Urothelium cell line (cell line): ENCODE measurements at places on chromosomes 7 and 10.

DNA sequence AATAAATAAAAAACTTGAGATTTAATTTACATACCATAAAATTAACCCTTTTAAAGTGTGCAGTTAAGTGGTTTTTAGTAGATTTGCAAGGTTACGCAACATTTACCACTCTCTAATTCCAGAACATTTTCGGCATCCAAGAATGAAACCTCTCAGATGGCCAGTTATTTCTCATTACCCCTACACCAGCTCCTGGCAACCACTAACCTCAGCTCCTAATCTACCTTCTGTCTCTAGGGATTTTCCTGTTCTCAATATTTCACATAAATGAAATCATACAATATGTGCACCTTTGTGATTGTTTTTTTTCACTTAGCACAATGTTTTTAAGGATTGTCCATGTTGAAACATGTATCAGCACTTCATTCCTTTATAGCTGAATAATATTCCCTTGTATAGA lies 45.1 kb downstream of the INPP5F start:
- no peak for DNase-seq

GRCh38 chr10:131739206-131739605 lies 161.6 kb upstream of the PPP2R2D start:
- DNase-seq: no peak

DNA sequence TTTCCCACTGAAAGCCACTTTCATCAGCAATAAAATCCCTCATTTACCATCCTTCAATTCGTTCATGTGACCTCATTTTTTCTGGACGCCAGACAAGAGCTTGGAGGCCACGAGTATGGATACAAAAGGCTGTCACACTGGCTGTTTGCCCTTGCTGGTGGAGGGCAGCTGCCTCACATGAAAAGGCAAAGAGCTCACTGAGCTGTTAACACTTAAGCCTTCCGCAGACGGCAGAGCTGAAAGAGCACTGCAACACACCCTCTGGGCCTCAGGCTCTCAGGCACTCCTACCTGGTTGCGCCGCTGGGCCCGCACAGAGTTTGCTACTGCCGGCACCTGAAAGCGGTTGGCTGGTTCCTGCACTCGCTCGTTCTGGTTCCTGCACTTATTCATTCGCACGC lies 193.5 kb downstream of the CFTR start:
- no peak for DNase-seq

DNA sequence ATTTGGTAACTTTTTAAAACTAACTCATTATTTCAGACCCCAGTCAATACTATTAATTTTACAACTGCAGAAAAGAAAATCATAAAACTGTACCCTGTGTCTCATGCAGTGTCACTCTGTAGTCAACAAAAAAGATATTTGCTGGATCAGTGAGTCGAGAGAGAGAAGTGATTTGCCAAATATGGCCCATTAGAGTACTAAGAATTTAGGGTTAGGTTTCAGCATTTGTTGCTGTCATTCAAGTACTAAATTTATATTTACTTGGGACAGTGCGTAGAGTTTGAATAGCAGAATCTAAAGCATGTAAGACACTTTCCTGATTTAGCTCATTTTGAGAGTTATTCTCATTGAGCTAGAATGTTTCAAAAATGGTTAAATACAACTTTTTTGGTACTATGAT lies 38.9 kb downstream of the CACNA2D1 start:
- no peak for DNase-seq

DNA sequence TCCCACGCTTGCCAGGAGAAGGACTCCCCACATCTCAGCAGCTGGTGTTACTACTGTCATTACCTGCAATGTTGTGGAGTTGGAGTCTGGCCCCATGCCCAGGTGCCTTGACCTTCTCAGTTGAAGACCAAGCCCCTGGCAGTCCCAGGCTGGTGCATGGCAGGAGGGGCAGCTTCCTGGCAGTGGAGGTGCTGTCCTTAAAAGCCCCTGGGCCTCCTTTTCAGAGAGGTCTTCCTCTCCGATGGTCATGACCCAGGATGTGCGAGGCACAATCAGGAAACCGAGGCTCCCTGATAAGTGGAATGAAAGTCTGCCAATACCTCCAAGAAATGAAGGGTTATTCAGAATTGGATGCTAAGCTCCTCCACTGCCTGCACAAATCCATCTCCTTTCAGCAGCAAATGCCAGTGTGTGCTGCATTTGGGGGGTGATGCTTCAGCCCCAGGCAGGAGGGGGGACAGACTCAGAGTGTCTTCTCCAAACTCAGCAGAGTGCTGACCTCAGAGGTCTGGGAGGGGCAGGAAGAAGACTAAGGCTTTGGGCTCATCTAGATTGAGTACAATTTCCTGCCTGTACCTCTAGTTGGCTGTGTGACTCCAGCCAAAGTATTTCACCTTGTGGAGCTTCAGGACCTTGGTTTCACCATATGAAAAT lies 97.0 kb upstream of the DDC start:
- DNase-seq: no peak

DNA sequence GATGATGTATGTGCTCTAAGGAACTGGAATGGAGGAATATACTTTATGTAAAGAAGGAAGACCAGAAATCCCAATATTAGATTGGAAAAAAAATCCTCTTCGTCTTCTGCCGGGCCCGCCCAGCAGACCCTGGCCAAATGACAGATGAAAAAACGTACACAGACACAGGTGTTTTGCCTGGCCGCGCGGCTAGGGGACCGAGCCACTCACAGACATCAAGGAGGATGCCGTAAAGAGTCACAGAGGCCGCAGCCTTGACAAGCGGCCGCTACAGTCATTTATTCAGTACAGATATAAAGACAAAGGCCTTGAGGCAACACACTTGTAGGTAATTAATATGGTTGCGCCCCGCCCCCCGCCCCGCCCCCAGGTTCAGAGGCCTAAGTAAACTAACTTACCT lies 594.1 kb downstream of the GRM8 start:
- DNase-seq: no peak

DNA sequence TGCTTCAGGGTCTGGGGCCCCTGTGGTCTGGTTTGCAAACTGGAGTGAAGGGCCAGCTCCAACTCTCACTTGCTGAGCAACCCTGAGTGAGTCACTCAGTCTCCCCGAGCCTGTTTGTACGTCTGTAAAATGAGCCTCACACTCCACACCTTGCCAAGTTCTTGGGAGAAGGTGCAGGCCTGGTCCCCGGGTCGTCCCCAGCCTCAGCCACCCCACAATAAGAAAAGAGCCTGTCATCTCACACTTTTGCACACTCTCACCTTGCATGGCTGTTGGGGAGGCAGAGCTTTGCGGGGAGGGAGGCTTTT lies 5.2 kb downstream of the GRIFIN start:
- DNase-seq: peak; percentile 74

- DNase-seq: no peak
Observed at GRCh38 chr10:103500481-103500880, 7.0 kb downstream of the NEURL1 start.
